Adrenal gland (tissue), 19 donors: ENCODE measurements at places on chromosomes 11 and 22. TPM values are rescaled to one million over a fixed set of nuclear protein-coding genes. Genes with fewer than 3 reads are reported as not detected.

The SCN4B gene
- 5.4 TPM for total RNA-seq

The AHNAK gene
- 182 TPM for total RNA-seq

The OR52A1 gene
- not detected for total RNA-seq

The UBASH3B gene
- 4.5 TPM for total RNA-seq

The OR10A2 gene
- total RNA-seq = not detected

GRCh38 chr11:121237686-121238658 lies 54.6 kb upstream of the SC5D start:
- no peak for DNase-seq
- no peaks in the 10 kb centered on the region for H3K27me3 ChIP-seq
- no peak overlapping the region for H3K27ac ChIP-seq
- no peak overlapping the region for H3K4me3 ChIP-seq

- H3K4me1 ChIP-seq = no peaks in the 10 kb centered on the region
- no peak for DNase-seq
- H3K27ac ChIP-seq = no peak overlapping the region
- H3K36me3 ChIP-seq = no peaks in the 10 kb centered on the region
- no peak overlapping the region for H3K4me3 ChIP-seq
- no peaks in the 10 kb centered on the region for H3K27me3 ChIP-seq
Observed at GRCh38 chr11:2813141-2813908, 72.2 kb downstream of the CDKN1C start.

GRCh38 chr22:38353701-38354100 lies 36.5 kb upstream of the CSNK1E start:
- no peak overlapping the region for H3K4me3 ChIP-seq
- H3K27ac ChIP-seq = no peak overlapping the region
- no peak for DNase-seq
- H3K27me3 ChIP-seq = no peaks in the 10 kb centered on the region

DNA sequence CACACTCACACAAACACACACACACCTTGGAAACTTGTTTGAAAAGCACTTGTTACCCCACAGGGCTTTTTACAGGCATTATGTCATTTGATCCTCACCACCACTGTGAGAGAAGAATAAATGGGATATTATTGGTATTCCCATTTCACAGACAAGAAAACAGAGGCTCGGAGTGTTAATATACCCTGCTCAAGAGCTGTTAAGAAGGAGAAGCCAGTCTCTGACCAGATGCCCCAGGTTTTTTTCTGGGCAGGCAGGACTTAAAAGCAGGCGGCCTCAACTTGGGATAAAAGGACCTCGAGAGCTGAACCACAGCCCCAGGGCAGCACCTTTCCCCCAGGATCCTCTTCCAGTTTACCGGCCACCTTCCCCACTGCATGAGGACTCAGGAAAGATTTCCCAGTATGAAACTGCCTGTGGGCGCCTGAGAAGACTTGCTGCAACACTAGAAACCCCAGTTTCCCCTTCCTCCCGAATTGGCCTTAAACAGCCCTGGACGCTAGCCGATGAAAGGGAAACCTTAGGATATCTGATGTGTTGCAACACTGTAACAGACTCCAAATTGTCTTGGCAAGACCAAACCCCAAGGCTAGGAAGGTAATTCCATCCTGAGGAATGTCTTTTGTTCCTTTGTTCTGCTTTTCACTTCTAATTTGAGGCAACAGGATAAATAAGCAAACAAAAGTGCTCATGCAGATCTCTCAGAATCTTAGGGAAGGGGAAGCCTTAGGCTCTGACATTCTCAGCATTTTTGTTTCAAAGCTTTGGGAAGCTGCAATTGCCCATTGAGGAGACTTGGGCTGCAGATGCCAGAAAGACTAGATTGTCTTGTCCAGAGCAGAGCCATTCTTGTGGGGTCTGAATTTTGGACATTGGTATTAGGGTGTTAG lies 173.5 kb downstream of the TRIM29 start:
- no peak for DNase-seq
- no peak overlapping the region for H3K27ac ChIP-seq
- no peak overlapping the region for H3K4me3 ChIP-seq
- no peaks in the 10 kb centered on the region for H3K27me3 ChIP-seq

GRCh38 chr11:6498121-6498520 lies 1.0 kb downstream of the DNHD1 start:
- H3K36me3 ChIP-seq = no peaks in the 10 kb centered on the region
- no peaks in the 10 kb centered on the region for H3K4me1 ChIP-seq

GRCh38 chr11:75872887-75873416 lies 57.9 kb downstream of the UVRAG start:
- no peaks in the 10 kb centered on the region for H3K27me3 ChIP-seq
- no peak overlapping the region for H3K4me3 ChIP-seq
- H3K36me3 ChIP-seq = no peaks in the 10 kb centered on the region
- no peak overlapping the region for H3K27ac ChIP-seq
- DNase-seq = no peak
- peaks cover 7% of the 10 kb centered on the region for H3K4me1 ChIP-seq

DNA sequence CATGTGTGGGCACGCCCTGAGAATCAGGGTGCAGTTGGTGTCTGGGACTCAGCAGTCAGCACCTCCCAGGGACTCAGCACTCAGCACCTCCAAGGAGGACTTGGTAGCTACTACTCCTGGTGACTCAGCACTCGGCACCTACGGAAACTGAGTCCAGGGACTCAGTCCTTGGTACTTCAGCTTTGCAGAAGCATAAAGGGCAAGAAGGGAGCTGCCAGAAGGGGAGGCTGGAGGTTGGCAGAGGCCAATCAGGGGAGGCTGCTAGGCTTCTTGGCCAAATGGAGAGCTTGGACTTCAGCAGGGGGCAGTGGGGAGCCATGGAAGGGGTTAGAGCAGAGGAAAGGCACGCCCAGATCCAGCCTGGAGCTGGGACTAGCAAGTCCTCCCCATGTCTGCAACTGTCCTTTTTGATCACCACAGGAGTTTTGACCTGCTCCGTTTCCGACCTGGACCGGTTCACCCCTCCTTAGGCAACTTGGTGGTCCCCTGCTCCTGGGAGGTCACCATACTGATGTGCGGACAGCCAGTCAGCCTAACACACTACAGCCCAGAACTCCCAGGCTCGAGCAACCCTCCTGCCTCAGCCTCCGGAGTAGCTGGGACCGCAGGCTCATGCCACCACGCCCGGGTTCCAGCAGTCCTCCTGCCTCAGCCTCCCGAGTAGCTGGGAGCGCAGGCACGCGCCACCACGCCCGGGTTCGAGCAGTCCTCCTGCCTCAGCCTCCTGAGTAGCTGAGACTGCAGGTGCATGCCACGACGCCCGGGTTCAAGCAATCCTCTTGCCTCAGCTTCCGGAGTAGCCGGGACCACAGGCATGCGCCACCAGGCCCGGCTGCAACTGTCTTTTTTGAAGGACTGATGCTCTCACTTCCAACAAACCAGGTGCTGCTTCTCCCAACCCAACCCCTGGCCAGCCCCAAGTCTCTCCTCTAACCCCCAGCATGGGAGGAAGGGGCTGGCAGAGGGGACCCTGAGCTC lies 1.5 kb downstream of the ANO9 start:
- no peaks in the 10 kb centered on the region for H3K4me1 ChIP-seq
- no peaks in the 10 kb centered on the region for H3K36me3 ChIP-seq
- DNase-seq = peak; percentile 47
- H3K27ac ChIP-seq = no peak overlapping the region

GRCh38 chr11:90895850-90896249 lies 673.0 kb upstream of the CHORDC1 start:
- H3K4me3 ChIP-seq = no peak overlapping the region
- no peak for DNase-seq
- H3K27me3 ChIP-seq = no peaks in the 10 kb centered on the region
- no peaks in the 10 kb centered on the region for H3K4me1 ChIP-seq
- no peaks in the 10 kb centered on the region for H3K36me3 ChIP-seq

- DNase-seq = no peak
- no peaks in the 10 kb centered on the region for H3K27me3 ChIP-seq
- H3K4me1 ChIP-seq = peaks cover 8% of the 10 kb centered on the region
- H3K4me3 ChIP-seq = no peak overlapping the region
- no peak overlapping the region for H3K27ac ChIP-seq
Observed at GRCh38 chr11:82903843-82904586, 2.5 kb downstream of the DDIAS start.

DNA sequence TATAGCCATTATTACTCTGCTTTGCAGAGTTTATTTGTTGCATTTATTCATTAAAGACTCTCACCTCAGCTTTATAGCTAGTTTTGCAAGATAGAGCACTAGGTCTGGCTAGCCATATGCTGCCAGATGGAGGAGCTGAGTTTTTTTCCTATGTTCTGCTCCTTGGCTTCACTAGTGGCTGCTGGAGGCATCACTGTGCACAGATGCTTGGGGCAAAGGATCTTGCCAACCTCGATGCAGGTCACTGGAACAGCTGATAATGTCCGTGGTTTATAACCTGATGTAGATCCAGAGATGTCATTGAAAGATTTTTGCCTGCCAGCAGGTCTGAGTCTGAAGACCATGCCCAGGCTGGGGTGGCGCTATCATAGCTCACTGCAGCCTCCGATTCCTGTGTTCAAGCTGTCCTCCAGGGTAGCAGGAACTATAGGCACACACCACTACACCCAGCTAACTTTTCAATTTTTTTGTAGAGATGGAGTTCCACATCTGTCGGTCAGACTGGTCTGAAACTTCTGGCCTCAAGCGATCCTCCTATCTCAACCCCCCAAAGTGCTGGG lies 63.2 kb downstream of the PACS1 start:
- DNase-seq = no peak
- no peaks in the 10 kb centered on the region for H3K36me3 ChIP-seq
- no peaks in the 10 kb centered on the region for H3K4me1 ChIP-seq
- H3K27ac ChIP-seq = no peak overlapping the region
- no peaks in the 10 kb centered on the region for H3K27me3 ChIP-seq

GRCh38 chr11:123054301-123055065 lies 7.5 kb downstream of the HSPA8 start:
- H3K4me1 ChIP-seq = peaks cover 43% of the 10 kb centered on the region
- no peak for DNase-seq
- no peaks in the 10 kb centered on the region for H3K27me3 ChIP-seq
- H3K27ac ChIP-seq = no peak overlapping the region
- H3K36me3 ChIP-seq = no peaks in the 10 kb centered on the region

GRCh38 chr22:26894766-26895485 lies 237.5 kb downstream of the MIAT start:
- DNase-seq = peak; percentile 58
- no peaks in the 10 kb centered on the region for H3K27me3 ChIP-seq
- H3K27ac ChIP-seq = peak overlapping the region; percentile 89
